Activated naive CD8-positive, alpha-beta T cell treated with anti-CD3 and anti-CD28 coated beads, Interleukin-2, amount 10 ng/mL, durations not matched to agents 7 days and 5 days (primary cell): ENCODE measurements at places on chromosomes 6 and 20.

DNA sequence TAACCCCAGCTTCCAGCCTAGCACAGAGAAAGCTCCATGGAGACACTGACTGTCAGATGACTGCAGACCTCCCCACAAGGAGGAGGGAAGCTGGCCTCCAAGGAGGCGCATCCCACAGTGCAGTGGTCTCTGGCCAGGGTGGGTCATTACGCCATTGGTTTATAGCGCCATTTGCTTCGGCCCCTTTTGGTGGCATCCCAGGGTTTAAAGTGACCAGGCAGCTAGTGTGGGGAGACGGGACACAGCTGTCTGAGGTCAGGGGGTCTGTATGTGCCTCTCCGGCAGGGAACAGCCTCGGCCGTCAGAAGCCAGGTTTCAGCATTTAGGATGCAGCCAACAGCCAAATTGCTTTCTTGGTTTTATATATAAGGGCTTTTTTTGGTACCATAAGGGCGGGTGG is 15.8 kb upstream of the PMEPA1 start:
- DNase-seq: no peak

- DNase-seq: no peak
These were observed 49.4 kb downstream of the PIGU start for GRCh38 chr20:34627458-34627857.

GRCh38 chr6:85368631-85369030 is 81.3 kb upstream of the NT5E start:
- DNase-seq: no peak

DNA sequence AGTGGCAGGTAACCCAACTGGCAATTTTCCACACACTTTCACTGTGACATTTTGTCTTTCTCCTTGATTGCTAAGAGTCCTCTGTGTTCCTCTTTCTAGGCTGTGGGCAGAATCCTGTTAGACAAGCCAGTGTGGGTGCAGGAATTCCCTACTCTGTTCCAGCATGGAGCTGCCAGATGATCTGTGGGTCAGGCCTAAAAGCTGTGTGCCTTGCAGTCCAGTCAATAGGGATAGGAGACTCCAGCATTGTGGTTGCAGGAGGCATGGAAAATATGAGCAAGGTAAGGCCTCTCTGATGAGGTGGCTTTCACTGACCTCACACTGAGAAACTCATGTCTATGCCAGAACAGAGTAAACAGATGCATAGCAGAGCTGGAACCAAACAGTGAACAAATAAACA is 5.1 kb downstream of the ACAT2 start:
- DNase-seq: no peak
